ENCODE measurements at places on chromosomes 1 and 21.

- DNase-seq, result no peak
Observed at GRCh38 chr1:225848030-225848955, 33.9 kb downstream of the TMEM63A start.

DNA sequence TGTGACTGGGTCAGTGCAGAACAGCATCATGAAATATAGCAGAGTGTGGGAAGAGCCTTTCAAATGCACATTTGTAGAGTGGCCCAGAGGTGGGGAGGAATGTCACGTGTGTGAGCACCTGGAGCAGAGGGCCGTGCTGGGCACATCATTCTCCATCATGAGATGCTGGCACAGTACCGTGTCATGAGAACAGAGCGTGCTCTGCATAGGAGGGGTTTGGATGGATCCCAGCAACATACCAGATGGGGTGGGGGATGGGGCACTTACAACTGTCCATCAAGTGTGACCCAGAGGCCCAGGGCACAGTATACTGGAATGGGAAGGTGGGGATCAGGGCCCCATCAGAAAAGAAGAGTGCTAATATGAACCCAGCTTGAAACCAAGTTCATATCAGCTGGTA is 182.0 kb downstream of the LMX1A start:
- no peak for DNase-seq

GRCh38 chr1:119664067-119664466 is 16.0 kb upstream of the ZNF697 start:
- DNase-seq, result no peak

- no peak for DNase-seq
Observed at GRCh38 chr1:66739401-66740157, 12.7 kb upstream of the DYNLT5 start.

- DNase-seq, result peak; percentile 46
Observed at GRCh38 chr21:21730512-21730911, 732.3 kb downstream of the NCAM2 start.

GRCh38 chr1:228286505-228287417 is 78.9 kb downstream of the OBSCN start:
- no peak for DNase-seq

DNA sequence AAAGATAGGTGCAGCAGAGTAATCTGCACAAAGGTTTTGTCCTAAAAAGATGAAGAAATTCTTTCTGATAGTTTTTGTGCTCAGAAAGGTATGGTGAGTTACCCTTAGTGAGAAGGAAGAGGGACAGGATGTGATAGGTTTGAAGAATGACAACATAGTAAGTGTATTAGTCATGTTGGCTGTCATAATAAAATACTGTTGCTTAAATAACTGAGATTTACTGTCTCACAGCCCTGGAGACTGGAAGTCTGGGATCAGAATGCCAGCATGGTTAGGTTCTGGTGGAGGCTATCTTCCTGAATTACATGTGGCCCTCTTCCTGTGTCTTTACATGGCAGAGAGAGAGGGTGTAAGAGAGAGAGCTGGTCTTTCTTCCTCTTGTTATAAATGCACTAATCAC is 965.2 kb downstream of the TTLL7 start:
- peak; percentile 75 for DNase-seq

DNA sequence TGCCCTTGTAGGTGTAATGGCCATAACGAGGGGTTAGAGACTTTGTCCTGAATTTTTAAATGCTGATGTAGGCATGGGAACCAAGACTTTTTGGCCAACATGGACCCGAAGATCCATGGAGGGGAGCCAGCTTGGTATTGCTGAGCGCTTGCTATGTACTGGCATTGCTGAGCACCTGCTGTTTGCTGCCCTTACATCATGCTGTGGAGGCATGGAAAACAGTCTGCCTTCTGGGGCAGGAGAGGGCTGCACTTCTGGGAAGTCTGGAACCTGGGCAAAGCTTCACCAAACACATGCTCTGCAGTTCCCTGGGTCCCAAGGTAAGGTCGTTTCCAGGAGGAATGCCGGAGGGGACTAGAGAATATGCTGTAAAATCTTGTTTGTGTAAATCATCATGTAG is 86.3 kb upstream of the CNIH3 start:
- no peak for DNase-seq

DNA sequence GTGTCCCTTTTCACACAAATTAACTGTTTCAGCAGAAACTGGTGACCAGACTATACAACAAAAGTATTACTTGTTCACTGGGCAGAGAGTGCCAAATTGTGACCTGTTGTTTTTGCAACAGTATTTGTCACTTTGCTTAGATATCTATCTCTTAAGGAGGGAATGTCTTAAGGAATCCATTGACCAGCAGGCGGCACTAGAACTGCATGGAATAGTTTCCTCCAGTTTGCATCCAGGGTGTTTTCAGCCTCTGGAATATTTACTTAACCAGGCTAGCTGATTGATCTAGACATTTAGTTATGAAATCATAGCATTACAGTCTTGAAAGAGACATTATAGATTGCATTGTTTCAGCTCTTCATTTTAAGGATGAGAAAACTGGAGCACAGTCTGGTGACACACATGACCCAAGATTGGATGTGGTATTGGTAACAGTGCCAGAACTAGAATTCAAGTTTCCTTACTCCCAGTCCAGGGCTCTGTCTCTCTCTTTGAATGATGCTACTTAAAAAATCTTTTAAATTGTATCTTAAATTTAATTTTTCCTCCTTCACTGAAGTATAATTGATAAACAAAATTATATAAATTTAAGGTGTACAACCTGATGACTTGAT is 16.9 kb downstream of the RPTN start:
- peak; percentile 48 for DNase-seq

DNA sequence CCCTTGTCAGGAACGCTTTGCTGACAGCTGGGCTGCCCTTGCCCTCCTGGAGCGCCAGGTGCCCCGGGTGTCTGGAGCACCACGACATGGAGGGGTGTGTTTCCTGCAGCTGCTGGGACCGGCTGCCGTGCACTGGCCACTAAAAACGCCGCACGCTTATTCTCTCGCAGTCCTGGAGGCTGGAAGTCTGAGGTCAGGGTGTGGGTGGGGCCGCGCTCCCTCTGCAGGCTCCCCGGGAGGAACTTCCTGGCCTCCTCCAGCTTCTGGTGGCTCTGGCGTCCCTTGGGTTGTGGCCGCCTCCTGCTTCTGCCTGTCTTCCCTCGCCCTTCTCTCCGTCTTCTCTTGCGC is 28.0 kb upstream of the PLCH2 start:
- no peak for DNase-seq
